ENCODE measurements at places on chromosomes 2 and 18.

GRCh38 chr2:239827523-239827890 lies 197.6 kb downstream of the NDUFA10 start:
- no peak for DNase-seq

DNA sequence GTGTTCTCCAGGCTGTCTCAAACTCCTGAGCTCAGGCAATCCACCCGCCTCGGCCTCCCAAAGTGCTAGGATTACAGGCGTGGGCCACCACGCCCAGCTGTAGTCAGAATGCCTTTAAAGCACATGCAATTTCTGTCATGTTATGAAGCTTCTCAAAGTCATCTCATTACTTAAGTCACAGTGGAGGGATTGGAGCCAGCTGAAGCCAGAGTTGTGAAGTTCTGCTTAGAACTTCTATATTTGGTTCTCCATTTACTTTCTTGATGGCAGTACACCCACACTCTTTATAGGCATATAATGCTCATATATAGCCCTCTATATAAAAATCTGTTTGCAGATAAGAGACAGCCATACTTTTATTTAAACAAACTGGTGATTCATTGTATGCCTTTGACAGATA lies 68.8 kb upstream of the CWC22 start:
- no peak for DNase-seq

GRCh38 chr18:35153609-35154272 lies 87.1 kb upstream of the ZNF397 start:
- DNase-seq, result no peak

GRCh38 chr18:35693829-35694228 lies 112.3 kb downstream of the GALNT1 start:
- no peak for DNase-seq

GRCh38 chr2:190355968-190356644 lies 12.7 kb downstream of the INPP1 start:
- no peak for DNase-seq

- no peak for DNase-seq
Observed at GRCh38 chr2:33134791-33135560, 188.2 kb downstream of the LTBP1 start.

DNA sequence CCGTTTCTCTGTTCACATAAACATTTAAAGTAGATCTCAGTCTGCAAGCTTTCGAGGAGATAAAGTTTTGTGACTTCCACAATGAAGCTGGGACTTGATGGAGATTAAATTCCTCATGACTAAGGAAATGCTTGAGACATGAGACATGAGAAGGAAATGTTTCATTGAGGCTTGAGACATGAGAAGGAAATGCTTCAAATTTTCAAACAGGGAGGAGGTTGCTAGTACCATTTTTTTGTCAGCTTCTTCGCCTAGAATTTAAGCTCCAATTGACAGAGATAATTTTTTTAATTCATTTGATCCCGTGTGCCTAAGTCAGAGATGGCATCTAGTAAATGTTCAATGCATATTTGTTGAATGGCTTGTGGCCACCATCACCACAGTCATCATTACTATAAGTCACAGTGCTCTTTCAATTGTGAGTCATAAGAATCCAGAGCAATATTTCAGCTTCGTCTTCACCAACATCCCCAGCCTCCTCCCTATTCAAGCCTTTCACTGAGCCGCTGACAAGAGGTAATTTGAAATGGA lies 543 bp upstream of the MARCHF4 start:
- no peak for DNase-seq

- DNase-seq, result no peak
Observed at GRCh38 chr2:216520112-216520511, 21.5 kb downstream of the RPL37A start.

GRCh38 chr2:3399829-3400228 lies 20.3 kb downstream of the TRAPPC12 start:
- no peak for DNase-seq

DNA sequence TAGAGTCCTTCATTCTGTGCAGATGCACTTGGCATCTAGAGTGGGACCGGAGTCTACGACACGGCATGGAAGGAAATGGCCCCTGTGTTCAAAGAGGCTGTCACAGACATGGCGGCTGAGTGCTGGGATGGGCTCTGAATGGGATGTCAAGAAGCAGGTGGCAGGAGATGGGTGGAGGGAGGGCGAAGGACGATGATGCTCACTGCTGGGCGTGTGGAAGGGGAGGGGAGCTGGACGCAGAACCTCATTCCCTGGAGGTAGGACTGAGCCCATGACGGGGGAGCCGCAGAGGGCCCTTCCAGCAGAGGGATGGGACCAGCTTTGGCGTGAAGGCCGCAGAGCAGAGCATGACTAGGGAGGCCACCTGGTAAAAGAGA lies 18.8 kb upstream of the ALPI start:
- DNase-seq, result no peak

DNA sequence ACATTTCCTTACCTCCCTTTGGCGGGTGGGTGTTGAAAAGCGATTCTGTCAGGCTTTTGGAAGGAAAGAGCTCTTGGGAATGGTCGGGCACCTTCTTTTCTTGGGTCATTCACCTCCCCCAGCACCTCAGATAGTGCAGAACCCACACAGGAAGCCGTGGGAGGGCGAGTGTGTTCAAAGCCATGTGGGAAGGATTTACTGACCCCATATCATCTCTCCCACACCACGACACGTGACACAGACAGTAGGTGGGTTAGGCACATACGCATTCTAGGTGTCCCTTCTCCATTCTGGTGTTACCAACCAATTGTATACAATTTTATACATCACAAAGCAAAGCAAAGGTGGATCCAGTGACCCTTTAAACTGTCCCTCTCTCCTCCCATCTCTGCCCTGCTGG lies 263.7 kb upstream of the REV1 start:
- no peak for DNase-seq

GRCh38 chr2:196515051-196515450 lies 124.5 kb upstream of the CCDC150 start:
- no peak for DNase-seq

DNA sequence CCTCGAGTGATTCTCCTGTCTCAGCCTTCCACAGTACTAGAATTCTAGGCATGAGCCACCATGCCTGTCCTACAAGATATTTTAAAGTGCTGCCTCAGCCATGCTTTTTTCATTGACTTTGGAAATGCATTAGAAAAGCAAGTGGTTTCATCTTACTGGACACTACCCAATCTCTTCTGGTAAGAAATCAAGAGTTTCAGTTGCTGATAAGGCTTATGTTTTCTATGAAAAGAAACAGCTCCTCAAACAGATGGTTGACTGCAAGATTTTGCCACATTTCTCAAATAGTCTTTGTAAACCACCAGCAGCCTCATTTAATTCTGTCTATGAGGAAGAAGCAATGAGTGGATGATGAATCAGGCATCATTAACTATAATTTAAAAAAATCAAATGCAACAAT lies 264.5 kb upstream of the LRP1B start:
- no peak for DNase-seq

DNA sequence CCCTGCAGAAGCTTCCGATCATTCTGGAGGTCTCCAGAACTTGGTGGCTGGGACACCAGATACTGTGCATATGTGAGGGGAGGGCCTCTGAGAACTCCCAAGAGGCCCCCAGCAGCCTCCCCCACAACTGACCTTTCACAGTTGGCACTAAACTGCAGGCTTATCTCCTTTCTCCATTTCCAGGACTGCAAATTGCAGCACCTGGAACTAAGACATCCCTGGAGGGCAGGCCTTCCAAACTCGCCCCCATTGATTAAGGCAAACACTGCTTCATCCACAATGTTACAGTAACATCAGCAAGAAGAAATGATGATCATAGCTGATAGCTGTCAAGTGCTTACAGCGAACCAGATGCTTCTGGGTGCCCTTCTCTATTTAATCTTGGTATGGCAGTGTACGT lies 67.9 kb downstream of the TGOLN2 start:
- no peak for DNase-seq

- no peak for DNase-seq
Observed at GRCh38 chr2:221203856-221204255, 368.2 kb downstream of the EPHA4 start.

GRCh38 chr2:239109041-239109927 lies 261.4 kb downstream of the TWIST2 start:
- DNase-seq, result no peak

Measured in stimulated activated naive CD8-positive, alpha-beta T cell treated with anti-CD3 and anti-CD28 coated beads, Interleukin-15, amount 100 ng/mL, for 72 hours (primary cell).